ENCODE measurements at places on chromosomes 2 and 18.

DNA sequence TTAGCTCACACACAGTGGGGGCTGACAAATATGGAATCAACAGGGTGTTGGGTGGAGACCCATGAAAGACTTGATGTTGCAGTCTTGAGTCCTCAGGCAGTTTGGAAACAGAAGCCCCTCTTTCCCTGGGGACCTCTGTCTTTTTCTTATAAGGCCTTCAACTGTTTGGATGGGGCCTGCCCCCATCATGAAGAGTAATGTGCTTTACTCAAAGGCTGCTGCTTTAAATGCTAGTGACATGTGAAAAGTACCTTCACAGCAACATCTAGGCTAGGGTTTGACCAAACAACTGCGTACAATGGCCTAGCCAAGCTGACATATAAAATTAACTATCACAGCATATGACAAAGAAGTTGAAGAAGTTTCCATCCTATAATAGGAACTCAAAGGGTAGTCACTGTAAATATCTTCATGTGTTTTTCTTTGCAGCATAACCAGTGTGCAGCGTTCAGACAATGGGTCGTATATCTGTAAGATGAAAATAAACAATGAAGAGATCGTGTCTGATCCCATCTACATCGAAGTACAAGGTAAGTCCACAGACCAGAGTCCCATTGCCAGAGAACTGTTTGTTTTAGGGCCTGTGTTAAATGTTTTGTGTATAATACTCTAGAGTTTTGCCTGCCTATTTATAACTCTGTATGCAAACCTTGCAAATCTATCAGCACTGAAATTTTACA is 46.3 kb downstream of the MERTK start:
- no peak for DNase-seq

DNA sequence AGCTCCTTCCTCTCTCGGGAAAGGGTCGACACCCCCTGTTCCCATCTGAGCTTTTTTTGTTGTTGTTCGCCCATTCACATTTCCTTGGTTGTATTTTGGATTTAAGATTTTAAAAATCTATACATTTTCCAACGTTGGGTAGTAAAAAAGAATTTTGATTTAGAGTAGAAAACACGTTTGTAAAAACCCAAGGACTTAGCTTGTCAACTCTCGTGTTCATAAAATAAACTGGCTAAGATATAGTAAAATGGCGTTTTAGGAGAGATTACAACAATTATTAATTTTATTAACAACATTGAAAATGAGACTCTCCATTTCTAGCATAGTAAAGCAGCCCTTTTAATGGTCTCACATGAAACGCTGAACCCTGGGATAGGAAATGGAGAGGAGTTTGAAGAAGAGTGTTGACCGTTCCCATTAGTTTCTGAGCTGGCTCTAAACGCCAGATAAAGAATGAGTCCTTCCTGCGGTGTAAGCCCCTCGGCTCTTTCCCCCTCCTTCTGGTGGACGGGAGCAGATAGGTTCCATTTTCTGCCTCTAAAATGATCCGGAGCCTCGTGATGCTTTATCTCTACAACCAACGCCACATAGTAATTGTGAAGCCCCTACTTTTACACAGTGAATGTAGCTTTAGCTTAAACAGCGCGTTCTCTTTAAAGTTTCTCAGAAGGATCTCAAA is 24.0 kb upstream of the ZNF516 start:
- DNase-seq: no peak

GRCh38 chr2:6159606-6160005 is 467.4 kb downstream of the SOX11 start:
- no peak for DNase-seq

DNA sequence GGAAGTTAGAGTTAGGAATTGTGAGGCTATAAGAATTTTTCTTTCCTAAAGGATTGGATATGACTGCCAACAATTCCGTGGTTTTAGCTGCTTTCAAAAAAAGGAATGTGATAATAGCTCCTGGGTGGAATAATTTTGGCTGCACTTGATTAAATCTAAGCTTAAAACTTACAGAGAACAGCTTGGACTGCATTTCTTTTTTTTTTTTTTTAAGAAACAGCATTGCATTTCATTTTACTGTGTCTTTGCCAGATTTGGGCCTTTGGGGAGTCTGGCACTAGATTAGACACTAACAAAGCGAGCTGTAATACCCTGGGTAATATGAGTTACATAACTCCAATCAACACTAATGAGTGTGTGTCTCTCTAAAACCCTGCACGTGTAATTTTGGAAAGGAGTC is 37.8 kb upstream of the ZNF397 start:
- DNase-seq: no peak

GRCh38 chr18:73893880-73894279 is 253.8 kb downstream of the FBXO15 start:
- DNase-seq: no peak

DNA sequence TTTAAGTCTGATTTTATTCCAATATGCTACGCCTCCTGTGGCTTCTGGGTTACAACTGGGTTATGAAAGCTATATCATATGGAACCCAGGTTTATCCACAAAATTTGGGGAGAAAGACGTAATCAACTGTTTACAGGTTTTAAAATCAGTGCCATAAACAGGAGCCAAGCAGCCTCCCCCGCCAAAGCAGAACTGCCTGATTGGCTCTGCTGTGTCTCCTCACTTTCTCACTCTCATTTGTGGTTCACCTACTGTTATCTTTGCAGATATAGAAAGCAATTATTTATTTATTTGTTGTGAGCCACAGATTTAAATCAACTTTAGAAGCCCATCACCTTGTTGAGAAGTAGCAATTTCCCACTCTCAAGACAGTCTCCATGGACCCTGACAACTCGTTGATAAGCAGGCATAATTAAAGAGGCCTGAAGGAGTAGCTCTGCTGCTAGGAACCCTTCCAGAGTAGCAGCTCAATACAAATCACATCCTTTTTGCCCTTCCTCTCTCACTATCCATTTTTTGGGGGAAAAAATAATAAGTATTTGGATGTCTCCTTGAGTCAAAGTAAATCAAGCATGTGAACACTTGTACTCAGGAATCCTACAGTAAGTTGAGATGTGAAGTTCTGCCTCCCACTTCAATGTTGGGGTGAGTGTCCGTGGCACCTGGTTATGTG is 191.0 kb upstream of the CCDC150 start:
- no peak for DNase-seq

GRCh38 chr18:31954349-31954748 is 11.4 kb upstream of the TRAPPC8 start:
- DNase-seq: no peak

GRCh38 chr2:68909793-68910674 is 38.8 kb upstream of the BMP10 start:
- DNase-seq: peak; percentile 82

- no peak for DNase-seq
Measured at GRCh38 chr2:168740360-168740759, 62.1 kb upstream of the NOSTRIN start.

- no peak for DNase-seq
Measured at GRCh38 chr18:51727780-51728179, 530.3 kb upstream of the MEX3C start.

GRCh38 chr2:173572848-173573247 is 218.2 kb downstream of the CDCA7 start:
- DNase-seq: no peak

DNA sequence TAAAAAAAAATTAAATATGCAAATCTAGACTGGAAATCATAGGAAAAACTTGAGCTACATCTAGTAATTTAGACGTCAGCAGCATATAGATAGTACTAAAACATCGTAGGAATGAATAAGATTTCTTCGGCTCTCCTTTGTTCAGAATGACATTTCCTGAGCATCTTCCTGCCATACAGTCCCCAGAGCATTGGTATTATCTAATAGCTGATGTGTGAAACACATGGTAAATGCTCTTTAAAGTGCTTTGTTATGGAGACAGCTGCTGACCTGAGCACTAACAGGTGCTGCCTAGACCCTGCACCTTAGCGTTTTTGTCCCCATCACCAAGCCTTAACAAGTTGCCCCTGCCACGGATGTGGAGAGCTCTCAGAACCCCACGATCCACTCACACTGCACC is 692.3 kb upstream of the PIK3C3 start:
- DNase-seq: no peak

DNA sequence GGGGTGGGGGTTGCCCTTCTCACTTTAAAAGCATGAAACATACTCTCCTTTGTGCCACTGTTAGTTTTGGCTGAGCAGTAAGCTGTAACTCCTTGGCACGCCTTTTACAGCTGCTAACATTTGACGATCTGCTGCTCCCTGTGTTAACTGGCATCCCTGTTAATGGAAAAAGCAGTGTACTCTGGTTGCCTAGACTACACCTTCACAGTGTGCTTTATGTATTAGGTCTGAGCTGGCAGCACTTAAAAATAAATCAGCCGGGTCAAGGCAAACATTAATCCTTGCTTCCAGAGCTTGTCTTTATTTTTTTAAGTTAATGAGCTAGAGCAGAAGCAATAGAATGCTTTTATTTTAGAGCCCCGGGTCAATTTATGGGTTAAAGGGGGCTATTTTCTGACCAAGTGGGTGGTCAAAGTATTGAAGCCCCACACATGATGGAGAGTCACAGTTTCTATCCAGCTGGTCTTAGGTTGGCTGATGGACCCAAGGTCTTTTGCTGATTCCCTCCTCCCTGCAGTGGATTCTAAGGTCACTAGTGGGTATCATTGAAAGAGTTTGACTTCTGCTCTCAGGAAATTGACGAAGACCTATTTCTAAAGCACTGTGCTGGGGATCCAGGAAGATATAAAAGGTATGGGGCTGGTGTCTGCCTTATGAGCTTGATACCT is 54.5 kb downstream of the CFAP221 start:
- no peak for DNase-seq

DNA sequence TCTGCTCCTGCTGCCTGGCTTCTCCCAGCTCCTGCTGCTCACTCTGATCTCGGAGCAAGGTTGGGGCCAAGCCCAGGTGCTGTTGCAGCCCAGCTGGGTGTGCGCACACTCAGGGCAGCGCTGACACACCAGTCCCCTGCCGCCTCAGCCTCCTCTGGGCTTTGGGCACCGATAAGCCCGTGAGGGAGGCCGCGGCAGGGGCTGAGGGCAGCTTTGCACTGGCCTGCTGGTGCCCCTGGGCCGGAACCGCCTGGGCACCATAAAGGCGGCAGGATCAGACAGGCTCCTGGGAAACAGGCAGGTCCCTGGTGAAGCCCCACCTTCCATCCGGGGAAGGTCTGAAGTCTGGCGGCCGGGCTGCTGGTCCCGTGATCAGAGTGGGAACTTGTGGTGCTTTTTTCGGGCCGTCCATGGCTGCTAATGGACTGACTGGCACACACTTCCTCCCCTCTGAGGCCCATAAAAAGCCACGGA is 14.1 kb upstream of the EML6 start:
- no peak for DNase-seq

DNA sequence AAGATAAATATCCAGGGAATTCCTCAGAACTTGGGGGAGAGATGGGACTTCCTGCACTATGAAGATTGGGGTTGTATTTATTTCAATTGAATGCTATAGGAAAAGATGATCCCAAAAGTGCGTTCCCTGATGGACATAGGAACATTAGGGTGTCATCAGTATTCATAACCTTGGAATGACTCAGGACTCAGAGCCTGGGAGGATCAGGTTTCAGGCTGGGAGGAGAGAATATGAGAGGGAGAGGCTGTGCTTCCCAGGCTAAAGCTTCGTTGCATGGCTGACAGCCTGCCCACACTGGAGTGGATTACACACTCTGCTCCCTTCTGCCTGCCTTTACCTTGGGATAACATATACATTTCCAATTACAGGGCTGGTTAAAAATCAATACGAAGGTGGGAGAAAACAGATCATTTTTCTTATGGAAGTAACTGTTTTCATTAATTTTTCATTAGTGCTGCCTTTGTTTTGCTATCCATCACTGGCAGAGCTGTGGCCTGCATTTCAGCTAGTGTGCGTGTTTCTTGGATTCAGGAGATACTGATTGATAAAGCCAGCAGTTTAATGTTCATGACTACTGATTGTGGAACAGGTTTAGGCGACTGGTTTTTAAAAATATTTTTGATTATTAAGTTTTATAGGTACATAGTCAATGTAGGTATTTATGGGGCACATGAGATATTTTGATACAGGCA is 118.7 kb downstream of the KCTD1 start:
- no peak for DNase-seq

- DNase-seq: no peak
Measured at GRCh38 chr2:182090486-182090885, 104.8 kb downstream of the PPP1R1C start.

DNA sequence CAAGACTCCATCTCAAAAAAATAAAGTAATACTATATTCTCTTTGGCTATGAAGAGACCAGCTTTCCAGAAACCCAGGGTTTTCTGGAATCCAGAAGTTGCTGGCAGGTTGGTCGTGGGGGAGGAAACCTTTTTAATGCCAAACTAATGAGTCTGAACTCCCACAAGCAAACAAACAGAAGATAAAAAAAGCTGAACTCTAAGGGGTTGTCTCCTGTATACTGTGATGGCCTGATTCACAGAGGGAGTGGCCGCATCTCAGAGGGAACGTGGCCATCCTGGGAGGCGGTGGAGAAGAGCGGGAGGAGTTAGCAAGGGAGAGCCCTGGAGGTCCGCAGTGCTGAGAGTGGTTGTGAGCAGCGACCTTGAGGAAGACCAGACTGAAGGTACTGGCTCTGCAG is 36.1 kb downstream of the LIMS1 start:
- DNase-seq: no peak

GRCh38 chr2:99939135-99939534 is 203.3 kb downstream of the AFF3 start:
- no peak for DNase-seq

- DNase-seq: peak; percentile 75
Measured at GRCh38 chr2:203683932-203684556, 22.4 kb upstream of the CD28 start.

GRCh38 chr18:50338122-50338521 is 36.7 kb upstream of the SKA1 start:
- DNase-seq: no peak

DNA sequence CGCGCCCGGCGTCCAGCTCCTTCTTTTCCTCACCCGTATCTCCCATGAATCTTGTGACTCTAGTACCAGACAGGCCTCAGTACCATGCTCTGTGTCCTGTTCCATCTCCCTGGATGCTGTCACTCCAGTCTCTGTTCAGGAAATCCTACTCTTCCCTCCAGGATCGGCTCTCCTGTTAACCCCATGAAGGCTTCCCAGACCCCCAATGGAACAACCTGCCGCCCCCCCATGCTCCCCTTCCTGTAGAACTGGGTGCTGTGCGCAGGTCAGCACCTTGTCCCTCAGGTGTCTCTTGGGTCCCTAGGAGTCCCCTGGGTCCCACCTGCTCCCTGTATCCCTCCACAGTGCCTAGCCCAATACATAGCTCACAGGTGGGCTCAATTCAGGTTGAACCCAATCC is 41.3 kb downstream of the MYCN start:
- no peak for DNase-seq

- DNase-seq: no peak
Measured at GRCh38 chr2:73370348-73370747, 15.3 kb upstream of the ALMS1 start.

DNA sequence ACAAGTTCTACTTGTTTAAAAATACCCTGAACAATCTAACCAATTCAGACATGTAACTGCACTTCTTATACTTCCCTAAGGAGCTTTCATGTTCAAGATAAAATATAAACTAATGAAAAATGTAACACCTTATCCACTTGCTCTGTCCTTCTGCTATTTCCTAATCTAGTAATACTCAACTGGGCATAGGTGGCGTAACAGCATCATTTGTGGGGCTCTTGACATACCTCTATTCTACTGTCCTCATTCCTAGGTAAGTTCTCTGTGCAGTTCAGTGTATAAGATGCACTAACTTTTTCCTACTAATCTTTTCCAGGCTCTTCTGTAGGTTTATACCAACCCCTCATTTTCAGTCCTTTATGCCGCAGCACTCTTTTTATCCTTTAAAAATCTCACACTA is 36.7 kb downstream of the PRKD3 start:
- no peak for DNase-seq

- no peak for DNase-seq
Measured at GRCh38 chr2:144559242-144559641, 39.3 kb upstream of the ZEB2 start.

Data from right atrium auricular region (tissue), 2 donors.